ENCODE measurements at places on chromosomes 3 and 15. TPM values are rescaled to one million over a fixed set of nuclear protein-coding genes. Genes with fewer than 3 reads are reported as not detected.

GRCh38 chr3:177491296-177492032, 294.2 kb upstream of the TBL1XR1 start:
- no peak for DNase-seq

DNA sequence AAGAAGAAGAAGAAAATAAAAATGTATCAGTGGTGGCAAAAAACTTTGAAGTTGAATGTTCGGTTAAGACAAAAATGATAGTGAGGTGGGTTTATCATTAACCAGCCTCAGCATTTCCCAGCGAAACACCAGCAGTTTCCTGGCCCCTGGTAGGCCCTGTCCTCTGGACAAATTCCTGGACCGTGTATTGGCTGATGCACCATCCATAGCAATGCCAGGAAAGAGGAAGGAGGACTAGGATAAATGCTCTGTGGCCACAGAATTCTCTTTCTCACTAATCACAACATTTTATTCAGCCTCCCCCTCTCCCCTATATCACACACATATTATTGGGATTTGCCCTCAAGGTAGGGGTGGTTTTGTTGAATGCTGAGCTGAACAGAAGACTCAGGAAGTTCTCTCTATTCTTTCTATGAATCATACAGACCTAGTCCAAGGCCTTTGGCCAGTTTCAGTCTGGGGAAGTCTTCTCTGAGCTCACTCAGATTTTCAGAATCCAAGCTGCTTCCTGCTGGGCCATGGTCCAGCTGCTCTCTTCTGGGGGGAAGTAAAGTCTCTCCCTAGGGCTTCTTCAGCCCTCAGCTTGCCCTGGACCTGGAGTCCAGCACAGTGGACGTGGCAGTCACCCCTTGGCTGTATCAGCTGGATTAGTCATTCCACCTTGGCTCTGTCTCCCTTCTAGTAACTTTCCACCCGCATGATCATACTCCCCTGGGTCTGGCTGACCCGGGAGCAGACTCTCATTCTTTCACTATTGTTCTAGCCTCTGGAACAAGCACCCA, 27.6 kb downstream of the SLC28A1 start:
- no peak for DNase-seq

GRCh38 chr3:194938845-194939531, 253.3 kb downstream of the FAM43A start:
- no peak for DNase-seq

- no peak for DNase-seq
Observed at GRCh38 chr3:166211451-166211850, 374.2 kb upstream of the BCHE start.

Gene GOLGA6L10
- 11.0 TPM for total RNA-seq

GRCh38 chr15:99279827-99280226, 28.5 kb downstream of the LRRC28 start:
- DNase-seq, result no peak

Gene ZNF80
- not detected for total RNA-seq

DNA sequence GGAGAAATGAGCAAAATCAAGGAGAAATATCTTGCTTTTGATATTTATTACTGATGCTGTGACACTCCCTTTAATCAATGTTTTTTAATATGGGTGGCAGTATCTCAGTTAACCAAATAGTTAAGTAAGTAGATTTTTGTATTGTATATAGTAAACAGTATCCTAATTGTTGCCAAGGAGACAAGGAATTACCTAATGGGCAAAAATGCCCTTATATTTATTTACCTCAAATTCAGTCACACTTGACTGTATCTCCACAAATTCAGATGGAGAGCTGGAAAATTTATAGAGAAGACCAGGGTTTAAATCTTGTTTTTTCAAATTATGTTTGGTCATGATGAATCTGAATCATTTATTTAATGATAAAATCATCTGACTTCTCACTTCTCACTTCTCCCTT, 3.6 kb upstream of the CHD2 start:
- DNase-seq, result no peak

GRCh38 chr3:175695251-175695650, 836.1 kb downstream of the NAALADL2 start:
- no peak for DNase-seq

Gene IGF1R
- total RNA-seq, result 110 TPM

GRCh38 chr3:138263104-138263503, 66.5 kb downstream of the NME9 start:
- no peak for DNase-seq

Gene SYNPR
- total RNA-seq, result 3.7 TPM

- no peak for DNase-seq
Observed at GRCh38 chr3:41075975-41076374, 123.3 kb upstream of the CTNNB1 start.

DNA sequence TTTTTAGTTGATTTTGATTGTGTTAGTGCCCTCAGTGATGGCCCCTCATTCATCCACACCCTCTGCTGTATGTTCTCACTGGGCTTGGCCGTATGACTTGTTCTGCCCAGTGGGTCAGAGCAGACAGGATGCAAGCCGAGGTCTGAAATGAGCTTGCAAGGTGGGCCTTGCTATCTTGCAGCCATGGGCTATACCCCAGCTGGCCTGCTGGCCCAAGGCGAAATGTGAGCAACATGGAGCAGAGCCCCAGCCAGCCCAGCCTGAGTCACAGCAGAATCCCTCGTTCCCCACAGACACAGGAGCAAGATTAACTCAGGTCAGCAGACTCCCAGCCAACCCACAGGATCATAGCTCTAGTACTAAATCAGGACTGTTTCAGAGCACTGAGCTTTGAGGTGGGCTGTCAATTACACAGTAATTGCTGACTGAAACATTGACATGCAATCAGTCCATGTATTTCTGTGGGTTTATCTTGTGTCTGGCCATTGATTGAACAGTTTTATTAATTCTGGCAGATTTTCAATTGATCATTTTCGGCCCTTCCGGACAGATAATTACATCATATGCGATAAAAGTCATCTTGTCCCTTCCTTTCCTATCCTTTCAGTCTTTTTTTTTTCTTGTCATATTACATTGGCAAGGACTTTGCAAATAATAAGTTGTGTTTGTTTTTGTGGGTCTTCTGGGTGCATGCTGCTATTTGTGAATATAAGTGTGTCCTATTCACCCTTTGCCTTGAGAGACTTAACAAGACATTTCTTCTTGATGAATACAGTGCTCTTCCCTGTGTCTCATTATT, 27.1 kb downstream of the KLF15 start:
- DNase-seq, result peak; percentile 16

DNA sequence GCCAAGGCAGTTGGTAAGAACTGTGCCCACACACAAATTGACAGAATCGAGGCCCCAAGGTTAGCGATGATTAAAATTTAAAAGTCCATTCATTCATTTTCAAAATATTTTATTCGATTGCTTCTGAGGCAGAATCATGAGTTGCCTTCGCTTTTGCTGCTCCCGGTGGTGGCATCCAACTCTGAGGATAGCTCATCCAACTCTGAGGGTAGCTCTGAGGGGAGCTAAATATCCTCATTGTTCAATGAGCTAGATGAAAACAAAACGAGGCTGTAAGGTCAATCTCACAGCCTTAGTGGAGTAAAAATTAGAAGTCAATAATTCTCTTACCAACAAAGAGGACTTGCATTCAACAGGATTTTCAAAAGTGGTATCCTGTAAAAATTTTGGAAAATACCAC, 897 bp upstream of the CHL1 start:
- no peak for DNase-seq

GRCh38 chr3:121443456-121443855, 102.3 kb downstream of the POLQ start:
- DNase-seq, result no peak

Gene HCN4
- total RNA-seq, result 0.69 TPM

Gene MAP2K5
- 29.8 TPM for total RNA-seq
